ENCODE measurements at places on chromosomes 5 and 9.

DNA sequence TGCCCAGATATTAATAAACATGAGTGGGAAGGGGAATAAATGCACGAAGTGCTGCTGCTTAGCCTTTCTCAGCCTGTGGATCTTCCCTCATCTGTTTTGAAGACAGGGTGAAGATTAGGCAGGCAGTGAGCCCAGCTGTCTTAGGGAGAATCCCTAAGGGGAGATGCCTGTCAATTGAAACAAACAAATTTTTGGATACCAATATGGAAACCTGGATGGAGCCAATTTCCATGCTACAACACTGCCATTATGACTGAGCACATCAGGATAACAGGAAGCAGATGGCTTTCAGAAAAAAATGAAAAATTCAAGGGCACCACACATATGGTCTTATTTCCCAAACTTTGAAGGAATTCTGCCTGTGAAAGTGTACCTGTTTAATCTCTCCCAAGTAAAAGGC lies 80.3 kb downstream of the HMHB1 start:
- DNase-seq, result no peak

- DNase-seq, result no peak
Measured at GRCh38 chr5:98726258-98726657, 47.2 kb upstream of the RGMB start.

DNA sequence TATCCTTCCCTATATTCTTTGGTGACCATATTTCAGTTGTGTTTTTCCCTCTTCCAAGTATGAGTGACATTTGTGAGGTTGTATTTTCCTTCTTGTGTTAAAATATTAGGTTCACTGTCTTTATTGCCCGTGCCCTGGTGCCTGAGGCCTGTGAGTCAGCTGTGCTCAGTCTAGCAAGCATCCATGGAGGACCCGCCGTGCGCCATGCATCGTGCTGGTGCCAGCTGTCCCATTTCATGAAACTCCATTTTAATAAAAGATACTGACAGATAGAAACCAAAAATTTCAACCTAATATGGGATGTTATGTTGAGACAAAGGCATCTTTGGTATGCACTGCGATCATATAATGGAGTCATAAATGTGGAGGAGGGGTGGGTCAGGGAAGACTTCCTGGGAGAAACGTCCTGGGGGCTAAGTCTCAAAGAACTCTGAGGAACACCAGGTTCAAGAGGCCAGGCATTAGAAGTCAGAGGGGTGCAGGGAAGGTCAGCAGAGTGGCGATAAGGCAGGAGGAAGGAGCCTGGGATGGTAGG lies 34.0 kb upstream of the FGF1 start:
- no peak for DNase-seq

DNA sequence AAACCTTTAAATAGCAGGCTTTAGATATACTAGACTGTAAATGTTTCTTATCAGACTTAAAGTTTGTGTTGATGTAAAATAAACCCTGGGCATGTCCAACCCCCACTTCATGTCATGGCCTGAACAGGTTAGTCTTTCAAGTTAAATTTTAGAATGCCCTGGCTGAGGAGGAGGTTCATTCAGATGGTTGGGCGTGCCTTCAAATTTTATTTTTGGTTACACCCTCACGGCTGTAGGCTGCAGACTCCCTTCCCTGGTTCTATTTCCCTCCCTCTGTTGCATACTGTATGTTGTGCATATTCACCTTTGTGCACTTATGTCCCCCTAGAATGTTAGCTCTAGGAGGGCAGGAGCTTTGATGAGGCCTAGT lies 5.3 kb upstream of the BICD2 start:
- DNase-seq, result no peak

GRCh38 chr5:22708770-22709328 lies 144.3 kb downstream of the CDH12 start:
- DNase-seq, result no peak

DNA sequence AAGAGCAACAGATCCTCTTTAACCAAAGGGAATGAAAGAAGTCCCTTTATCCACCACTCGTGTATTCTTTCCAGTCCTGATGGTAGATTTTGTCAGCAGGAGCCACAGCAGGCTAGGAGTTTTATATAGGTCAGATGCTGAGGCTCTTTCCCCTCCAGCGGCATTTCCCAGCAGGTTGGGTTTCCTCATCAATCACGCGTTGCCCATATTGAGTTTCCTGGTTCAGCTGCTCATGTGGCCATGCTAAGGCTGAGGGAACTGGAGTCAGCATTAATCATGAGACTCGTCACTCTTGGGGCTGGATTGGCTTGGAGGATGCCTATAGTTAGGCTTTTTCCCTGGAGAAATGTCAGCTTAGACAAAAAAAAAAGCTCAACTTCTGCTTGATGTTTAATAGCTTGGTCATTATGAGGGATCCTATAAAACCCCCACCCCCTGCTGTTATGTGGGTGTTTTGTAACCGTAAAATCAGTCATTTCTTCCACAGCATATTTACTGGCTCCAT lies 193.4 kb upstream of the GAS1 start:
- no peak for DNase-seq

DNA sequence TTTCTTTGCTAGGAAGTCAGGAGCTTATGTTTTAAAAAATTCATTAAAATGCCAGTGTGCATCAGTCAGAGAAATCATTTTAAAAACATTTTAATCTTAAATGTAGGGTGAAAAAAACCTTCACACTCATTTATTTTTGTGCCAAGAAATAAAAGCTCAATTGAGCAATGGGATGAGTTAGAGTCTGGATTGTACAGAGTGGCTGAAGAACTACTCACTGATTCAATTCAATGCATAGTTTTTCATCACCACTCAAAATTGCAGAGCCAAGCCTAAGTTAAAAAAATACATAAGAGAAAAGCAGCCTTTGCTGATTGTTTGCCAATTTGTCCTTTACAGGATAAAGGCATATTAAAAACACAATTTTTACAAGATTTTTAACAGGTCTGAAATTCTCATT lies 168.2 kb upstream of the DMRTA1 start:
- no peak for DNase-seq
